ENCODE measurements at places on chromosomes 5 and 9.

GRCh38 chr5:138033386-138033808 is 518 bp upstream of the FAM13B start:
- DNase-seq, result no peak

DNA sequence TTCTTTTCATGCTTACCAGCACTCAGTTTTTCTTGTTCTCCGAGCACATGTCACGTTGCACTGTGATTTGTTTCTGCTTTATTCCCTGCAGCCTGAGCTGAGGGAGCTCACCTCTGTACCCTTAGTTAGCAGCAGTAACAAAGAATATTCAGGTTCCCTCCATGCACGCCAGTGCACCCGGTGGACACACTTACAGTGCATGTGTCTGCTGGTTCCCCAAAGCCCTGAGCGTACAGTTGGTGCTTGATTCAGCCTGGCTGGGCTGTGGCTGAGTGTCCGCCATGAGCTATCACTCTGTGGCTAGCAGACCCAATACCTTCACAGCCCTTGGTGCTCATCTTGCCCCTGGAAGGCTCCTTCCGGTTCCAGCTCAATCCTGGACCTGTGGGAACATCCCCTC is 93.5 kb downstream of the MVB12B start:
- DNase-seq, result peak; percentile 15

GRCh38 chr5:147898875-147899401 is 7.4 kb downstream of the C5orf46 start:
- no peak for DNase-seq

- no peak for DNase-seq
Measured at GRCh38 chr5:125696762-125697161, 726.4 kb upstream of the GRAMD2B start.

- no peak for DNase-seq
Measured at GRCh38 chr5:160921-161802, 30.1 kb upstream of the LRRC14B start.

DNA sequence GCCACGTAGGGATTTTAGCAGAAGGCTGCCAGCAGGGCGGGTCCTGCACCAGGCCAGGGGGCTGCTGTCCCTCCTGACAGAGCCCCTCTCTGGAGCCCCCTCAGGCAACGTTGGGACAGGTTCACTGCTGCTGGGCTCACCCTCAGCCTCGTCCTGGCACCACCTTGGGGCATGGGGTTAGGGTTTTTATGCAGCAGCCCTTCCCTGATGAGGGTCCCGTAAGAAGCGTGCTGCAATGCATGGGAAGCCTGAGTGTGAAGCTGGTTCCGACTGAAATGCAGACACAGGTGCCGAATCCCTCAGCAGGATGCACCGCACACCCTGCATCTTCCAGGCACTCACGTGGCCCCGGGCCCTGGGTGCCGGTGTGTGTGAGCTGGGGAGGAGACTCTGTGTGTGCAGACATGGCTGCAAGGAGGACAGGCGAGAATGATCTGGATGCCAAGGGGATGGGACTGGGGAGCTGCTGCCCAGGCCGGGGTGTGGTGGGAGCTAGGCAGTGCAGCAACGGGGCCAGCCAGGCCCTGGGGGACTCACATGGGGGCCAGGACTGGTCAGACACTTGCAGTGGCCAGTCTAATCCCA is 27.1 kb downstream of the ZDHHC11B start:
- peak; percentile 25 for DNase-seq

DNA sequence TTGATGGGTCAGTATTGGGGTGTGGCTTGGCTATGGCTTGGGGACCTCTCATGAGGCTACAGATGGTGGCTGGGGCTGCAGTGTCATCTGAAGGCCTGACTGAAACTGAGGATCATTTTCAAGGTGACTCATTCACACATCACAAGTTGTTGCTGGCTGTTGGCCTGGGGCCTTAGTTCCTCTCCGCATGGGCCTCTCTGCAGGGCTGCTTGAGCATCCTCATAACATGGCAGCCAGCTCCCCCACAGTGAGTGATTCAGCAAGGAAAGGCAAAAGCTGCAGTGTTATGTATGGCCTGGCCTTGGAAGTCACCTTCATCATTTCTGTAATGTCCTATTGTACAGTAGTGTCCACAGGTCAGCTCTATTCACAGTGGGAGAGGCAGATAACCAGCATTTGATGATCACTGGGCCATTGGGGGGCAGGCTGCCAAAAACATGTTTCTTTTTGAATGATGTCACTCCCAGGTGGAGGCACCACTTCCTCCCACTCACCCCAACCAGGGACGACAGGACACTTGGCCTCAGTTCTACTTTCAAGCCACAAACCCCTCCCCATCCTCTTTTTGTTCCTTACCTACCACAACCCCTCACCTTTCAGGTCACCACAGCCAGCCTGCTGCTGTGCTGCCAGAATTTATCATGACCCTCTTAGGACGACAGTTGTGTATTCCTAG is 14.4 kb downstream of the FGD3 start:
- DNase-seq, result peak; percentile 62

GRCh38 chr9:134007150-134007549 is 15.0 kb upstream of the VAV2 start:
- no peak for DNase-seq

- DNase-seq, result no peak
Measured at GRCh38 chr9:76292658-76293057, 101.6 kb downstream of the RFK start.

- peak; percentile 86 for DNase-seq
Measured at GRCh38 chr9:100437860-100438805, 11.2 kb downstream of the MSANTD3 start.

- no peak for DNase-seq
Measured at GRCh38 chr9:91253488-91253887, 108.2 kb downstream of the AUH start.

GRCh38 chr9:97768746-97769145 is 71.6 kb upstream of the XPA start:
- no peak for DNase-seq

DNA sequence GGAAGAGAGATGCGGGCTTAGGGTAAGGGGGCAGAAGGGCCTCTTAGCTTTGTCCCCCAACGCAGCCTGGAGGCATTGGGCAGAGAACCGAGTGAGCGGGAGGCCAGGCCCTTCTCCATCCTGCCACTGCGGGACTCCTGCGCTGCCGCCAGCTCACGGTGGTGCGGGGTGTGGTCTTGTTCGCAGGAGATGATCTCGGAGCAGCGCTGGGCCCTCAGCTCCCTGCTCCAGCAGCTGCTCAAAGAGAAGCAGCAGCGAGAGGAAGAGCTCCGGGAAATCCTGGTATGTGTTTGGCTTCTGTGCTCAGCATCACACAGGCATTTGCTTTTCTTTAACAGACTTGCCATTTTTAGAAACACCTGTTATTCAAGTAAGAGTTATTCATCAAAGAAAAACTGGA is 41.3 kb downstream of the LRSAM1 start:
- no peak for DNase-seq

DNA sequence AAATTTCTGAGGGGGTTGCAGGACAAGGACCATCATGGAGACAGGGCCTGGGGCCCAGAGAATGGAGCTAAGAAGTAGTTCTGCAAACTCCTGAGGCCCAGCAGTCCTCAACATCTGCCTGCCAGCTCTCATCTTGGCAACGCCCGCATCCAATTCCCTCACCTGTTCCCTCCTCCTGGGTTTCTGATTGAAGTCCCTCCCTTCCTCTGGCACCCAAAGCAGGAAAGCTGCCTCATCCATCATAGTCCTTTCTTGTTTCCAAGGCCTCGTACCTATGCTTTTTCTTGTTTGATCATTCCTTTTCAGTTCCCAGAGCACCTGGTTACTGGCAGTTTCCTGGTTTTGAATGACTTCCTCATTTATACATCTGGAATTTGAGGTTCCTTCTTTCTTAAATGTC is 181.3 kb downstream of the NR2F1-AS1 start:
- no peak for DNase-seq

- no peak for DNase-seq
Measured at GRCh38 chr5:93343570-93343969, 237.4 kb downstream of the NR2F1-AS1 start.

- DNase-seq, result no peak
Measured at GRCh38 chr5:5217371-5217770, 77.2 kb downstream of the ADAMTS16 start.

DNA sequence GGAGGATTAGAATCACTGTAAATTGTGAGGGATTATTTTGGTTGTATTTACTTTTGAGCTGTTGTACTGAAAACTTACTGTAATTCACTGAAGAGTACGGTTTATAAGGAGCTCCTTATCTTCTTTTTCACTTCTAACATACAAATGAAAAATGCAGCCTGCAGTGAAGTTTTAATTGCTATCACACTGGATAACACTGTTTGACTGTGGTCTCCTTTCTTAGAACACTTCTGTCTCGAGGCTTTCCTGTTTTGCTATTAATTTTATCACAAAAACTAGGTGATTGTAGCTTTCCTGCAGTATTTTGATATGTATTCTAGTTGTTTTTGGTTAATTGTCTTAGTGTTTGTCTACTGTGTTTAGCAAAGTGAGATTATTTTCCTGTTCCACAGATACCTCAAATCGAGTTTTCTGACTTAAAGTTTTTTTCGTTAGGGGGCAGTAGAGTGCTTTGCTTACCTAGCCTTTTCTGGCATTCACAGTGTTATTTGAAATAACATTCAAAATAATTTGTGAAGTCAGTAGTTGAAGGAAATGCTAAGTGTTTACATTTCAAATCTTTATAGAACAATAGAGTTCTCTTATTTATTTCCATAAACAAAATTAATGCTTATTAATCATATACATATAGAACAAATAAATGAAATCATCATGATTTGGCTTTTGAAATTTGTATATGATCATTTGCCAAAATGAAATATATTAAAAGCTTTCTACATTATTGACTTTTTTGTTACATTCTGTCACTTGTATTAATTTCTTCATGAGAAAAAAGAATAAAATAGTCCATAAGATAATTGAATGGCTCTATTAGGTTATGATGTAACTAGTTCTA is 52.9 kb downstream of the COMMD10 start:
- DNase-seq, result no peak

DNA sequence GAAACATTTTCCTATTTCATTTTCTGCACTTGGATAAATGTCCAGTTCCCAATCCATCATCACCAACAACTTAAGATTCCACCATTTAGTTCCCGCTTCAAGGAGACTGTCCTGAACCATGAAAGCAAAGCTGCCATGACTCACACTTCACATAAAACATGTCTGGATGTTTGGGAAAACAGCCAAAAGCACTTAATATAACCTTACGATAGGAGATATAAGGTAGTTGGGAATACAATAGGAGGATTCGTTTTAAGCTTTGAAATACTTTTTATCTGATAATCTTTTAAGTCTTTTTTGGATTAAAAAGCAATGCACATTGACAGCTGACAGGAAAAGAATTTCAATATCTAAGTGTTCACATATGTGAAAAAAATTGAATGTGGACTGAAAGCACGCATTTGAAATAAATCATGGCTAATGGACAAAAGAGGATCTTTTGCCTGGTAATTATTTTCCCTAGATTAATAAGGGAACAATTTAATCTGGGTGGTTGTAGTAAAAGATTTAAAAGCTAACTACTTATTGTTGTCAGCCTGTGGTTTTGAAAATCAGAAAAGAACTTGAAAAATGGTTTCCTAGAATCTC is 17.3 kb upstream of the TGFBI start:
- no peak for DNase-seq

DNA sequence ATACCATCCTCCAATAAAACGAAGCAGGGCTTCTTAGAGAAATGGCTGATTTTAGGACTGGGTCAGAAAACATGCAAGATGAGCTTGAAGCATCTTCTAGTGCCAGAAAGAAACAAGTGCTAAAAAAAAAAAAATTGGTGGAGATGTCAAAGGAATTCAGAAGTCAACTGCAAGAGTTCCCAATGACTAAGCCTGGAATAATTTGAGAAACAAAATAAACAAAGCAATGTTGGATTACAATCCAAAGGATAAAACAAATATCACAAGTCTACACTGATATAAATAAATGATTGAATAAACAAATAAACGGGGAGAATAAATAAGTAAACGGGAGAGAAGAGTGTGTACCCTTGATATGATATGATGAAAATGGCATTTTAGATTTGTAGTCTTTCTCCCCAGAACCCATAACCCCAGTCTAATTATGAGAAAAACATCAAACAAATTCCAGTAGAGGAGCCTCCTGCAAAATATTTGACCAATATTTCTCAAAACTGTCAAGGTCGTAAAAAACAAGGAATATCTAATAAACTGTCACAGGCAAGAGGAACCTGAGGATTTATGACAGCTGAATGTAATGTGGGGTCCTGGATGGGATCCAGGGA is 63.5 kb upstream of the CCL21 start:
- DNase-seq, result no peak

DNA sequence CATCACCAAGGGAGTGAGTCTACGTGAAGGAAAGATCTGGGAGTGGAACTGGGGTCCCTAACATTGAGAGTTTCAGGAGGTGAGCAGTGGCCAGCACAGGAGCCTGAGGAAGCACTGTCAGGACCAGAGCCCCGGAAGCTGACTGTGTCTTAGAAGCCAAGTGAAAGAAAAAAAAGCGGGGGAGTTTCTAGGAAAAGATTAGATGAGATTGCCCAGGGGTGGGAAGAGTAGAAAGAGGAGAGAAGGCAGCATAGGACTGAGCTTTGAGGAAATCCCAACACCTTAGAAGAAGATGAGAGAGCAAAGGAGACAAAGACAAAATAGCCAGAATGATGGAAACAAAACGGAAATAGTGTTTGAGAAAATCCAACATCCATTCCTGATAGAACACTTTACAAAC is 37.0 kb upstream of the LRRTM2 start:
- DNase-seq, result no peak

DNA sequence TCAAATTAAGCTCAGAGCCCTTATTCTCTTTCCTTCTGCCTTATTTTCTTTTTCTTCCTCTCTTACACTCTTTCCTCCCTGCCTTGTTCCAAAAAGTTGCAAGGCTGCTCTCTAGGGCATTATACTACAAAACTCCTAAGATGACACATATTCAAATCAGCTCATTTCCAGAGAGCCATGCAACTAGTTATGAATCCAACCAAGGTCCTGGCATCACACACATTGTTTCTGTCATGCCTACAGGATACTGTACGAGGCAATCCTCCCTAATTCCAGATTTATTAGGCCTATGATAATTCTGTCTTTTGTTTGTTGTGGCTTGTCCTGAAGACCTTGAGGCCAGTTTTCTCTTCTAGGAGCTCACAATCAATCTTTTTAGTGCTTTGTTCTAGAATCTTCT is 87.0 kb upstream of the TBCA start:
- no peak for DNase-seq

DNA sequence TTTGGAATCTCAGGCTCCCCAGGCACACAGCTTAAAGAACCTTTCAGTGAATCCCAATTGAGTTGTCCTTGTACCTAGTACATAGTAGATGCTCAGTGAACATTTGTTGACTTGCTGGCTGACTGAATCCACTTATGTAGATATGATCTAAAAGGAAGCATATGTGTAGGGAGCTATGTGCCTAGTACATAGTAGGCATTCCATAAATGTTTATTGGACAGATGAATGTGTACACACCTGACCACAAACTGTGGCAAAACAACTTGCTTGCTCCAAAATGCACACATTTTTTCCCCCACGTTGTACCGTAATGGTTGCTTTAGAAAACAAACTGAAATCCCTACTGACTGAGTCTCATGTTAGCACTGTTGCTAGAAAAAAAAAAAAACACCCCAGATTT is 80.2 kb upstream of the IL12B start:
- no peak for DNase-seq
